ENCODE measurements at places on chromosomes 11 and 22.

GRCh38 chr11:47923667-47924066, 56.7 kb upstream of the PTPRJ start:
- no peak for DNase-seq

DNA sequence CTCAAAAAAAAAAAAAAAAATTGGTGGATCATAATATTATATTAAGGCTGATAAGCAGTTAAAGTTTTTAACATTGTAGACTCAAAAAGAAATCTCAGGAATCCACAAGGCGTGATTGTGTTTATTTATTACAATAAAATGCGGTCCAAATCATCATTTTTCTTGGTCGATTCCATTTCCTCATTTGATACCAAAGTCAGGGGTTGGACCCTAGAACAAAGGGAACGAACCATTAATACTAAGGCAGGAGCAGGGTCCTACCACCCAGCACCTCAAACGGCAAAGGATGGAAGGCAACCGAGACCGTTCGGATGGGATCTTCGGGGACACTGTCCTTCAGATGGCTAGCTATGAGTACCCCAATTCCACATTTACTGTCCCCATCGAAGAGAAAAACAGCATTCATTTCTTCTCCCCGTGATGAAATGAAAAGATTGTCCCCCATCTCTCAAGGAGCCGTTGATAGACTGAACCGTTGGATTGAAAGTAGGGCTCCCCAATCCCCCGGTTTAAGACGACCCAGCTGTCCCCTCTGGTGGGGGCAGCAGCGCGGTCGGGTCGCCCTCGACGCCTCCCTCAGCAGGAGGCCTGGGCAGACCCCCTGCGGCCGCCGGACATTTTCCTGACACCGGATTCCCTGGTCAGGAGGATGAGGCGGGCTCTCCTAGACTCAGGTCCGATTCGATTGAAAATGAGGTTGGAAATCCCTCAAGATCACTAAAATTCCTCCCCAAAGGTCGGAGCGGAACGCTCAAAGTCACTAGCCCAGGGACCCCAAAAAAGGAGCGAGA, 607 bp downstream of the DMC1 start:
- DNase-seq, result peak; percentile 31

- DNase-seq, result peak; percentile 81
Measured at GRCh38 chr11:75214411-75214821, 26.2 kb upstream of the TPBGL start.

- no peak for DNase-seq
Measured at GRCh38 chr22:46466255-46466676, 71.2 kb downstream of the CELSR1 start.

DNA sequence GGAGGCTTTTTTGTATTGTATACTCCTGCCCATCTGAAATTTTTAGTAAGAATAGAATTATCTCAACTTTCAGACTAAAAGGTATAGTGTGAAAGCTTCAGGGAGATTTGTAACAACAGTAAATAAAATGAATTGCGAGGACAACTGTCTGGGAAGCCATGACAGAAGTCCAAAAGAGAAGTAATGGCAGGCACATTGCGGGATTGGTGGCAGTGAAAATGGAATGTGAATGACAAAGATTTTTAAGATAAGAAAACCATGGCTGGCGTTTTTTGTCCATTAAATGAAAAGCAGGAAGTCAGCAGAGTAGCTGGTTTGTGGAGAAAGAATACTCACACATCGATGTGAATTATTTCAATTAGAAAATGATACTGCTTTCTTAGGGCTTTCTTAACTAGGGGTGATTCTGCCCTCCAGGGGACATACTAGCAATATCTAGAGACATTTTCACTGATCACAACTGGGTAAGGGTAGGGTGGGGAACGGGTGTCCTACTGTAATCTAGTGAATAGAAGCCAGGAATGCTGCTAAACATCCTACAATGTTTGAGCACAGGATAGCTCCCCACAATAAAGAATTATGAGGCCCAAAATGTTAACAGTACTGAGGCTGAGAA, 1.6 kb downstream of the NPAT start:
- DNase-seq, result no peak

DNA sequence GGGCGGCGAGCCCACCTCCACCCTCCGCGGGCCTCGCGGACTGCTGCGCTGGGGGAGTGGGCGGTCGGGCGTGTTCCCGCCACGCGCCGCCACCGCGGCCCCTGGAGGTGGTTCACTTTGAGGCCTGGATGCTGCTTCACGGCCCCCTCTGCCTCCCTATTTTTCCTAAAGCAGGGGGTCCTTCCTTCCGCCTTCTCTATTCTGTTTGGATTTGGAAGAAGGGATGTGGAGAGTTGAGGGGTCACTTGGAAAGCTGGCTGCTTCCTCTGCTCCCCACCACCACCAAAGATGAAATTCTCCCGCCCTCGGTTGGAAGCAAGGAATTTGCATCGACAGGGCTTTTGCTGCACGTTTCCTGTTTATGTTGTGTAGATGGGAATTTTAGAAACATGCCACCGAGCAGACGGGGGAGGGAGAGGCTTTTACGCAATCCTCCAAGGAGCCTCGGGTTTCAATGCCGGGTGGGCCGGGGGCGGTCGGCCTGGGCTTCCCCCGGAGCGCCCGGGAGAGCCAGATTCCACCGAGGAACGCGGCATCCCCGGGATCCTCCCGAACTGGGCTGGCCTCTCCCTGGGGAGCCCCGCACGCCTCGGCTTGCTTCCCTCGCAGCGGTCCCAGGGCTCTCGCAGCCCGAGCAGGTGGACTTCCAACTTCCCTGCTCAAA, 403 bp upstream of the SBF2 start:
- DNase-seq, result no peak

DNA sequence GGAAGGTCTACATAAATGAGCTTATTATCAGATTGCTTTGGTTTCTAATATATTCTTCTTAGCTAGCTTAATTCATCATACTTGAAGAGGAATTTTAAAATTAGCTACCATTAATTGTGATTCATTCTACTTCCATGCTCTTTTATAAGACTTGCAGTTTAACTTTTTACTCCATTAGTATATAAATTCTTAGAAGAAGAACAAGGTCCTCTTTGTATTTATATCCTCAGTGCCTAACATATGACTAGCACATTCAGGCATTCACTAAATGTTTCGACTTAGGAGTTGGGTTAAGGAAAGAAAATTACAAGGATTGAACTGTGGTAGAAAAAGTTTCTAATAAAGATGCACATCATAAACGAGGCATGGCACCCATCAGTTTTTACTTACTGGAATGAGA, 1135.5 kb downstream of the JRKL start:
- DNase-seq, result no peak

DNA sequence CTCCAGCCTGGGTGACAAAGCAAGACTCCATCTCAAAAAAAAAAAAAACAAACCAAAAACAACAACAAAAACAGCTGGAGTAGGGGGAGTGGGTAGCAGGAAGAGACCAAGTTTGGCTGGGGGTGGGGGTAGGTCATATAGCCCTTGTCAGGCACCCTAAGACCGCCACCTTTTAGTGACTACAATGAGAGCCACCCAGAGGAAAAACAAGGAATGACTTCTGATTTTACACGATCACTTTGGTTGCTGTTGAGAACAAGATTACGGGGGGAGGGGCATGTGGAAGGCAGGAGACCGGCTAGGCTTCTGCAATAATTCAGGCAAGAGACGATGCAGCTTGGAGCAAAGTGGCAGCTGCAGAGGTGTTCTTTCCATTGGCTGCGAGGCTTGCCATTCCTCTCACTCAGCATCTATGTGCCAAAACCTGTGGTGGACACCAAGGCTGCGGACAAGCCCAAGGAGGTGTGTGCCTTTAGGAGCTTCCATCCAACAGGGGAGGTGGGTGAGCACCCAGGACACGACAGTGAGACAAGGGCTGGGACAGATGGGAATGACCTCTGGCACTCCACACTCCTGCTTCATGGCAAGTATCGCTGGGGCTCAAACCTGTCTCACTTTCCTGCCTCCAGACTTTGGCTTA, 1.7 kb downstream of the RPS19BP1 start:
- no peak for DNase-seq

- DNase-seq, result peak; percentile 83
Measured at GRCh38 chr11:67409261-67409666, 5.4 kb downstream of the TBC1D10C start.

Measured in activated naive CD4-positive, alpha-beta T cell treated with anti-CD3 and anti-CD28 coated beads, Interleukin-2, amount 50 U/mL, for 72 hours (primary cell).